Neural progenitor cell (in vitro differentiated cells): ENCODE measurements at places on chromosomes 1 and 21. TPM values are rescaled to one million over a fixed set of nuclear protein-coding genes. Genes with fewer than 3 reads are reported as not detected.

The DENND2D gene
- not detected in 2 replicates for total RNA-seq

- DNase-seq, result no peak
- H3K4me3 ChIP-seq, result no peak overlapping the region
- no peaks in the 10 kb centered on the region for H3K36me3 ChIP-seq
- H3K27ac ChIP-seq, result no peak overlapping the region
These were observed 16.8 kb downstream of the TNFSF4 start for GRCh38 chr1:173190101-173190936.

- H3K36me3 ChIP-seq, result no peaks in the 10 kb centered on the region
- H3K27ac ChIP-seq, result no peak overlapping the region
- no peak overlapping the region for H3K4me3 ChIP-seq
- H3K4me1 ChIP-seq, result peaks cover 27% of the 10 kb centered on the region
These were observed 128.3 kb downstream of the TMEM53 start for GRCh38 chr1:44545961-44546360.

- peaks cover 29% of the 10 kb centered on the region for H3K4me1 ChIP-seq
- no peak overlapping the region for H3K27ac ChIP-seq
- peaks cover 3% of the 10 kb centered on the region for H3K36me3 ChIP-seq
- DNase-seq, result no peak
These were observed 990 bp upstream of the MRPS6 start for GRCh38 chr21:34072145-34073031.

GRCh38 chr1:231866392-231867331 lies 240.1 kb downstream of the DISC1 start:
- H3K4me3 ChIP-seq, result no peak overlapping the region
- H3K27ac ChIP-seq, result no peak overlapping the region
- H3K27me3 ChIP-seq, result no peaks in the 10 kb centered on the region
- DNase-seq, result peak; percentile 80
- H3K4me1 ChIP-seq, result peaks cover 15% of the 10 kb centered on the region

The PROX1 gene
- total RNA-seq, result 1.3 and 5.0 TPM in 2 replicates

DNA sequence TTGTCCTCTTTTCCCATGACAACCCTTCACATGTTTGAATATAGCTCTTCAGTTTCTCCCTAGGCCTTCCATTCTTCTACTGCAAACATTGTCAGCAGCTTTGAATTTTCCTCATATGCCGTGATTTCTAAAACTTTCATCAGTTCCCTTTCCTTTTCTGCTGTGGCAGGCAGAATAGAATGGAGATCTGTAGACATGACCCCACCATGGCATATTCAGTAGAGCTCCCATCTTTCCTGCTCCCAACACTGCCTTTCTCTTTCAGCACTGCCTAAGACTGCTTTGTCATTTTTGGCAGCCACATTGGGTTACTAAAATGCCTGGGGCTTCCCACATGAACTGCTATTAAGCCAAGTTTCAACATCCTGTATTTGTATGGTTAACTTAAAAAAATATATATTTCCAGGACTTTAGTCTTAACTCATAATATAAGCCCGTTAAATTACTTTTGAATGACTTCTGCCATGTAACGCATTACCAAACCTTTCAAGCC lies 60.9 kb downstream of the TBX19 start:
- no peaks in the 10 kb centered on the region for H3K27me3 ChIP-seq
- H3K36me3 ChIP-seq, result no peaks in the 10 kb centered on the region
- no peak overlapping the region for H3K27ac ChIP-seq
- H3K4me1 ChIP-seq, result no peaks in the 10 kb centered on the region

GRCh38 chr1:33367485-33368405 lies 46.8 kb upstream of the A3GALT2 start:
- no peak overlapping the region for H3K27ac ChIP-seq
- H3K4me1 ChIP-seq, result peaks cover 41% of the 10 kb centered on the region
- H3K4me3 ChIP-seq, result no peak overlapping the region
- H3K36me3 ChIP-seq, result no peaks in the 10 kb centered on the region
- no peaks in the 10 kb centered on the region for H3K27me3 ChIP-seq

DNA sequence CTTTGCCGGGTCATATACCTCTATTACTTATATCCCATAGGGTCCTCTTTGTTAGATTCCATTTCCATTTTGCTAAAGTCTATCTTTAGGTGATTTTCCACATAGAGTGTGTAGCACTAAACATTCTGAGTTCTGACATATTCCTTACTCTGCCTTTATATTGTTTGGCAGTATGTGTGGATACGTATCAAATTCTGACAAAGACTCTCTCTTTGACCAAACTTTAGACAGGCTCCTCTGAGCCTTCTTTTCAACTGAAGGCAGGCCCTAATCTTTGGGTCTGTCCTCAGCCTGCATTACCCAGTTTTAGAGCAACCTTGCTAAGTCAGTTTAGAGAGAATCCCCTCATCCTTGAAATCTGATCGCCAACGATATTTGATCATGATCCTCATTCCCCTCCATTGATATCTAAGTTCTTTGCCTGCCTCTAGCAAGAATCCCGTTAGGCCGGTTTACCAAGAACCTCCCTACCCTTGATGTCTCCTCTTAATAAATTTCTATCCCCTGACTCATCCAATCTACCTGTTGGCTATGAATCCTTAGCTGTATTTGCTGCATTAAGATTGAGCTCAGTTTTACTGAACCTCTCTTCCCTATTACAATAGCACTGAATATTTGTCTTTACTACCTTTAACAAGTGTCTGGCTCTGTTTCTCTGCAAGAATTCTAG lies 10.4 kb upstream of the PPT1 start:
- H3K27me3 ChIP-seq, result peaks cover 6% of the 10 kb centered on the region
- H3K4me3 ChIP-seq, result no peak overlapping the region
- H3K4me1 ChIP-seq, result no peaks in the 10 kb centered on the region

The IGSF9 gene
- total RNA-seq, result 3.3 and 9.1 TPM in 2 replicates

The MRPS6 gene
- 67.5 and 108 TPM in 2 replicates for total RNA-seq

DNA sequence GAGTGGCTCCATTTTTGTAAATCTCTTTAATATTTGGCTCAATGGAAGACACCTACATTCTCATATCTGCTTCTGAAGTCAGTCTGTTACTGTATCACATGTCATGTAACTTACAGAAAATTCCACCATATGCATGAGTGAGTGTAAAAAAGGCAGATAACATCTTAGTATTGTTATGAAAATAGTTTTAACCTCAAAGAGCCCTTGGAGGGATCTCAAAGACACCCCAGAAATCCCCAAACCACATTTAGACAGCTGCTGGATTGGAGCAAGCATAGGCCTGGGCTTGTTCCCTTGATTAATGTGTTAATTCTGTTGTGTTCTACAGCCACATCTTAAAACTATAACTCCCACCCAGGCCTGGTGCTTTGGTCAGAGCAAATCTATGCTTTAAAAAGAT lies 16.9 kb downstream of the MACO1 start:
- no peaks in the 10 kb centered on the region for H3K4me1 ChIP-seq
- no peak overlapping the region for H3K4me3 ChIP-seq
- H3K27ac ChIP-seq, result no peak overlapping the region
- DNase-seq, result no peak

The CCDC27 gene
- not detected in 2 replicates for total RNA-seq

The SPOCD1 gene
- total RNA-seq, result 1.4 and 3.1 TPM in 2 replicates

The RHBDL2 gene
- 1.1 TPM in 1 of 2 replicates, not detected in the other for total RNA-seq

DNA sequence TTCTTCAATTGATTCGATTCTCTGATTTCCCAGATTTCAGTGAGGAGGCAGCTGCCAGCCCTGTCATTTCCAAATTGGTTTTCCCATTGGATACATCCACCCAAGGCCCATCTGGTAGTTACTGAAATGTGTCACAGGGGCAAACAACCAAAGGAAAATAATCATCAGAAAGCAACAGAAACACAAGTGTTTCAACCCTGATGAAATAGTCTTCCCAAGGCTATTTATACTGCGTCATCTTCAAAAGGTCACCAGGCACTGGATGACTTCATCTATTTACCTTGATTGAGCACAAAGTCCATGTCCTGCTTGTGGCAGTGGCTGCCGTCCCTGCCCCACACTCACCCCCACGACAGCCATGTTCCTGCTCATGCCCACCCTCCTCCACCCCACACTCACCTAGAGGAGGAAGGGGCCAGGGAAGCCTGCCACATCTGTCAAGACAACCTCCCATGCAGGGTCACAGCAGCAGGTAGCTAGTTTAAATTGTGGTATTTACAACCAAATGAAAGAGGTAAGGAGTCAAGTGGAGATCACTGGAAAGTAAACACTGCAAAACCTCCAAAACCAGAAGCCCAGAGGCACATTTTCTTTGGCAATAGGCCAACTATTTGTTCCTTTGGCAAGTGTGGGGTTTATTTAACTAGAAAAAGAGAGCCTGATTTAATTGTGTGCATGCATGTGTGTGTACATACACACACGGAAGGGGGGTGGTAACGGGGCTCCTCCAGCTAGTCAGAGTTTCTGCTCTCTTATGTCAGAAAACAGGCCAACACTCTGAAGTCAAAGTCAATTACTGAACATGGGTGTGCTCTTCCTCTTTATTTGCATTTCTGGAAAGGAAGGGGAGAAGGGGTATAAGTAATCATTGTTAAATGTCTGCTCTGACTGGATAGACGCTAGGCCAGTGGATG lies 49.5 kb upstream of the RAB4A start:
- no peaks in the 10 kb centered on the region for H3K27me3 ChIP-seq
- no peak for DNase-seq
- H3K36me3 ChIP-seq, result no peaks in the 10 kb centered on the region
- no peaks in the 10 kb centered on the region for H3K4me1 ChIP-seq
